Activated CD8-positive, alpha-beta memory T cell treated with anti-CD3 and anti-CD28 coated beads, Interleukin-2, amount 50 U/mL, for 48 hours (primary cell): ENCODE measurements at places on chromosomes 12 and 14.

DNA sequence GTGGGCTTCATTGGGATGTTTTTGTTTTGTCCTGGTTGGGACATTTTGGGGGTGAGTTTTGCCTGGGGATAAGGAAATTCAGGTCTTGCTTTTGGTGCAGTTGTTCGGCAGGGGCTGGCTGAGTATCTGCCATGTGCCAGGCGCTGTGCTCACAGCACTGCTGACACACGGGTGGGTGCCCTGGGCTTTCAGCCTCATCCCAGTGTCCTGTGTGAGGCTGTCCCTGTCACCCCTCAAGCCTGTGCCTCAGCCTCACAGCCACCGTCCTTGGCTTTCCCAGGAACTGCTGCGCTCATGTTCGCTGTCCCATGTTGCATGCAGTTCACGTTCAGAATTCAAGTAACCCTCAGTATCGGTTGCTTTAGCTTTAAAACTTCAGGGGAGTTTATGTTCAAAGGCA lies 24.9 kb downstream of the XRCC3 start:
- no peak for DNase-seq

DNA sequence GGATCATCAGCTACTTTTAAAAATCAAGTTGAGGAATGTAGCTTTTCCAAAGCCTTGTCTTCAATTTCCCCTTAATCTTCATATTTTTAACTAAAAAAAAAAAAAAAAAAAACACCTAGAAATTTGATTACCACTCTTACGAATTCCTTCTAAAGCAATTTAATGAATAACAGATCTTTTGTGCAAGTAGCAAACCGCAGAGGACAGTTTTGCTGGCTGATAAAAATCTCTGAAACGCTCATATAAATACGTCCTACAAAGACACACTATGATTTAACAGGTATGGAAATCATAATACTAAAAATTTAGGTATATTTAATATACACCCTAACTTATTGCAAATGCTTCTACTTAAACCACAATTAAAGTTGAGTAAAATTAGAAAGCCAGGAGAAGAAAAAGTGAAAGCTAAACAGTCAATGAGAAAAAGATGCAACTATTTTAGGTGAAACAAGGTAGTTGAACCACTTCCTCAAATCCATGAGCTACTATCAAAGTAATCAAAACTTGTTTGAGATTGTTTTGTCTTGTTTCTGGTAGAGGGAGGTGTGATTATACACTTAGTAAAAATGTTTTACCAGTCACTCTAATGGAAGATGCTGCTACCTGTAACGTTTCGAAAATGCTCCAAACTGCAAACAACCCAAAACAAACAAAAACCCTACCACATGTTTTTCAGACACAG lies 2.2 kb downstream of the PAWR start:
- DNase-seq = no peak

DNA sequence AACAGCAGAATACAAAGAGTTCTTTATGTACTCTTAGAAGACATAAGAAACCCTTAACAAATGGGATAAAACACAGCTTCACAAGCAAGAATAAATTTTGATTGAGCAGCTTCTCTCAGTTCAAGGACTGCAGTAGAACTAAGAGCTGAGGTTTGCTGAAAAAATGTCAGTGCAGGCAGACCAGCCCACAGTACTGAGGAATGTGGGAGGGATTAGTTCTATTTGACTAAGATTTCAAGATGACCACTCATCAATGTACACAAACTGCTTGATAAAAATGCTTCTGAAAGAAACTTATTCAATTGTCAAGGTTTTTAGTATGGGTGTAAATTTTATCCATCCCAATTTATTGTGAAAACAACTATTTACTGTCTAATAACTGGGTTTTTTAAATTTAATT lies 138.4 kb downstream of the SEC23A start:
- no peak for DNase-seq

DNA sequence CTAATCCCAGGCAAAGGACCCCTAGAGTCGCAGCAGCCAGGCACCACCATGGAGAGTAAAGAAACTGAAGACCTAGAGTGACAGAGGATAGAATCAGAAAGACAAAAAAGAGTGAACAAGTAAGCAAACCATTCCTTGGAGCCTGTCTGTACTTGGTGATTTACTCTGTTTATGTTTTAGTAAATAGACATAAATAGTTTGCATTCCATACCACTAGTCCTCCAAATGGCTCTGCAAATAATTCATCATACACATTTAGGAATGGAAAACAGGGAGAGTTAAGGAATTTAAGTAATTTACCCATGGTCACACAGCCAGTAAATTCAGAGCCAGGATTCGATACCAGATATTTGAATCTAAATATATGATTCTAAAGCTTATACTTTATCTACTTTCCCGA lies 2.8 kb downstream of the OLR1 start:
- DNase-seq = no peak

GRCh38 chr12:80443974-80444666 lies at the start of gene PTPRQ:
Gene PTPRQ, plus strand, starts transcription at chr12:80444235. Its CDS starts 111 bp downstream, at chr12:80444346.
- DNase-seq = no peak

DNA sequence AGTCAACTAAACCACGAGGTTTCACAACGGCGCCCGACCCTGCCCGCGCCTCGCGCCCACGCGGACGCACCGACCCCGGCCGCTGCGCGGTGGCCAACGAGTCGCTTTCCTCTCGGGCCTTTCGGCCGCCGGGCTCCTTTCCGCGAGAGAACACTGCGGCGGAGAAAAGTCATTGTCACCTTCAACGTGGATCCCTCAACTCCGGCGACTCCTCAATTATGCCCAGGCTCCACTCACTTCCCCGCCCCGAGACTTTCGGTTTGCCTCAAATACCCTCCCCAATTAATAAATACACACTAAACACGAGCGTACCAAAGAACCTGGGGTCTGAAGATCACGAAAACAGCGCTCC lies 450 bp downstream of the SINHCAF start:
- DNase-seq = no peak

DNA sequence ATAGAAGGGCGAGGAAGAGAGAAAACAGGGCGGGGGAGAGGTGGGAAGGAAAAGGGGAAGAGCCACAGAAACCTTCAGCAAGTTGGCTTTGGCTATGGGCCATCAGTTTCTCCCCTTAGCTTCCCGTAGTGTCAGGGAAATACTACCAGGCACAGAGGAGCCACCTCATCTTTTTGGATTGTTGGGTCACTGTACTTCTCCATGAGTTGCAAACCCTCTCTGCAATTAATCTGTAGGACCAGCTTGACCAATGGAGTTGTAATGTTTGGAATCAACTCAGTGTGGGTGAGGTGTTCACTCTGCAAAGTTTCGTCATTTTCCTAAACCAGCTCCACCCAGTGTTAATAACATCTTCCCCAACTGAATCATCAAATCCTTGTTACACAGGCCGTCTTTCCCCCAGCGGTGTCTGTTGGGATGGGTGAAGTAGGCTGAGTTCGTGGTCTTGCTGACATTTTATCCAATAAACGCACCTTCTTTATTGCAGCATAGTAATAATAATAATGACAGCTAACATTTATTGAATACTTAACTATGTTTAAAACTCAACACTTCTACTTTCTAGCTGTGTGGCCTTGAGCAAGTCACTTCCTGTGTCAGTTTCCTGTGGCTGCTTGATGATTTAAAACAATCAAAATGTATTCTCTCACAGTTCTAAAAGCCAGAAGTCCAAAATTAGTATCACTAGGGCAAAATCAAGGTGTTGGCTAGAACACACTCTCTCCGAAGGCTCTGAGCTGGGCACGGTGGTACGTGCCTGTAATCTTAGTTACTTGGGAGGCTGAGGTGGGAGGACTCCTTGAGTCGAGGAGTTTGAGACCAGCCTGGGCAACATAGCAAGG lies 8.1 kb upstream of the GLTP start:
- DNase-seq = no peak
